CMK (cell line): ENCODE measurements at places on chromosomes 16 and 17.

DNA sequence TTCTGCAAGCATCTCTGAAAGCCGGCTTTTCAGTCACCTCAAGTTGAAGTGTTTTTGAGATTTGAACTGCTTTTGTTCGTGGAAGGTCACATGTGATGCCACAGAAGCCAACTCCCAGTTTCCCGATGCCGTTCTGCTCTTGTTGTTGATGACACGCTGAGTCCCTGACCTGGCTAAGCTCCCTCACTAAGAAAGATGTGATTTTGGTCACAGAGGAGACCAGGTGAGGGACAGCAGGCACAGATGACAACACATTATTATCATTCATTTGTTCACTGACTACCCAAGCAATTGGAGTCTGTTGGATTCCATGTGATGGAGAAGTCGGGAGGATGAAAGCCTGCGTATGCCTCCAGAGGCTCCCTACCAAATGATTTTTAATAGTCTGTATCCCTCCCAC is 822.4 kb upstream of the RBFOX1 start:
- DNase-seq, result no peak

DNA sequence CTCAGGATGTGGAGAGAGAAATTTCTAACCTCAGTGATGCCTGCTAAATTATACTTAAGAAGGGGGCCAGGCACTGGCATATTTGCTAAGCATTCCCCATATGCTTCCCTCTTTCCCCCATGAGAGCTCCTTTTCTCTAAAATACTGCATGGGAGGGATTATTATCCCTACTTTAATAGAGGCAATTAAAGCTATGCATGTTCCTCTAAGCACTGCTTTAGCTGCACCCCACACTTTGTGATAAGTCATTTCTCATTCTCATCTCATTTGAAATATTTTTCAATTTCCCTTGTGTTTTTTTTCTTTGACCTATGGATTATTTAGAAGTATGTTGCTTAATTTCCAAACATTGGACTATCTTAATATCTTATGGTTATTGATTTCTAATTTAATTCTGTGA is 72.1 kb upstream of the CIBAR2 start:
- no peak for DNase-seq

- no peak for DNase-seq
Measured at GRCh38 chr16:58123896-58124600, 5.1 kb downstream of the CFAP20 start.

DNA sequence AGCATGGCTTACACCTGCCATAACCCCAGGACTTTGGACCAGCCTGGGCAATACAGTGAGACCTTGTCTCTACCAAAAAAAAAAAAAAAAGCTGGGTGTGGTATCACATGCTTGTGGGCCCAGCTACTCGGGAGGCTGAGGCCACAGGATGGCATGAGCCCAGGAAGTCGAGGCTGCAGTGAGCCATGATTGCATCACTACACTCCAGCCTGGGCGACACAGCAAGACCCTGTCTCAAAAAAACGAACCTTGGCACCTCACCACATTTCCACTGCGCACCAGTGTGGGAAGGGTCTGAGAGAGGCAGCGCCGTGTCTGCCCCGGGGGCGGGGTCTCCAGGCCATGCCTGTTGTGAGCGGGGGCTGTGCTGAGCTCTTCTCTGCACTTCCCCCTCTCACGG is 6.3 kb downstream of the ACSF3 start:
- DNase-seq, result no peak

- DNase-seq, result no peak
Measured at GRCh38 chr17:41687828-41688640, 651 bp upstream of the EIF1 start.

DNA sequence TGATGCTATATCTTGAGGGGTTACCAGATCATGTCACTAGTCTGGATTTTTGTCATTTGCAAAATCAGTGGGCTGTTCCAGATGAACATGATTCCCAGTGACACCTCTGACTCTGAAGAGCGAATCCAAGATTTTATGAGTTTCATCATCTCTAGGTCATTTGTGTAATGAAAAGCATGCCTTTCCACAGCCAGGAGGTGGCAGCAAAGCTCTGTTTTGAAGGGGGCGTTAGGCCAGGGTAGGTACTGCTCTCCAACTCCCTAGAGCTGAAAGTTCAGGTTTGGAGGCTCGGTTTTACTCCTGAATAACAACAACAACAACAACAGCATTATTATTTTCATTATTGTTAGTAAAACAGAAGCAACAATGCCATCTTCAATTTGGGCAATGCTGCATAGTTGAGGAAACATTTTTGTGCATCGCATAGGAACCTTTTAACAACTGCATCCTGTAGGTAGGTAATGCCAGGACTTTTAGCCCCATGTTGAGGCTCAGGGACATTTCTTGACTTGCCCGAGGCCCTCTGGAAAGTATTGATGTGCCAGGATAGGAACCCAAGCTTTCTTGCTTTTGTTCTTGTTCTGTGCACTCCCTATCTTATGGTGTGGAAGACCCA is 77.0 kb downstream of the MYH13 start:
- DNase-seq, result no peak
